ENCODE measurements at places on chromosomes 1 and 21. TPM values are rescaled to one million over a fixed set of nuclear protein-coding genes. Genes with fewer than 3 reads are reported as not detected.

The CDC14A gene
- total RNA-seq, result 2.4 TPM

- no peak overlapping the region for H3K27ac ChIP-seq
- H3K36me3 ChIP-seq, result peaks cover 43% of the 10 kb centered on the region
- no peak for DNase-seq
- no peak overlapping the region for H3K4me3 ChIP-seq
- H3K27me3 ChIP-seq, result no peaks in the 10 kb centered on the region
Measured at GRCh38 chr1:155479205-155479604, 83.4 kb downstream of the ASH1L start.

The C1orf185 gene
- not detected for total RNA-seq

GRCh38 chr21:42025376-42026081, 15.4 kb upstream of the ZBTB21 start:
- H3K4me1 ChIP-seq, result peaks cover 14% of the 10 kb centered on the region
- no peak overlapping the region for H3K27ac ChIP-seq
- H3K36me3 ChIP-seq, result no peaks in the 10 kb centered on the region
- no peak for DNase-seq

The HSD3B2 gene
- not detected for total RNA-seq

- H3K4me1 ChIP-seq, result no peaks in the 10 kb centered on the region
- H3K27ac ChIP-seq, result no peak overlapping the region
- no peak for DNase-seq
- H3K27me3 ChIP-seq, result no peaks in the 10 kb centered on the region
- no peak overlapping the region for H3K4me3 ChIP-seq
Measured at GRCh38 chr1:220425852-220426251, 102.1 kb upstream of the MARK1 start.

DNA sequence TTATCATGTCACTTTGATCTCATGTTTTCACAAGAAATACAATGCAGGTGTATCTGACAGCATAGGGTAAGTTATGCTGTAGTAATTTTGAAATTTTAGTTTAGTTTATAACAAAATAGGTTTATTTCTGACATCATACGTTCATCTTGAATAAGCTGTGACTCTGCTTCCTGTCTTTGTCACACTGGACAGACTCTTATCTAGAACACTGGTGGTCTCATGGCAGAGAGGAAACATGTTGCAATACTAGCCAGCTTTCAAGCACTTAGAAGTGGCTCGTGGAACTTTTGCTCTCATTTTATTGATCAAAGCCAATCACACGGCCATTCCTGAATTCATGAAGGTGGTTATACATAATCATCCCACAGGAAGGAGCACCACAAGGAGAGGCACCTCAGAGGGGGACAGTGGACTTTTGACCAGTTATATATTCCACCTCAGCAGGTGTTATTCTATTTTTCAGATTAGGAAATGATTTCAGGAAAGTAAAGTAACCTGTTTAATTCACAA, 46.5 kb downstream of the CYP2J2 start:
- H3K27ac ChIP-seq, result no peak overlapping the region
- H3K4me3 ChIP-seq, result no peak overlapping the region
- no peaks in the 10 kb centered on the region for H3K27me3 ChIP-seq
- H3K4me1 ChIP-seq, result peaks cover 7% of the 10 kb centered on the region
- H3K36me3 ChIP-seq, result no peaks in the 10 kb centered on the region

DNA sequence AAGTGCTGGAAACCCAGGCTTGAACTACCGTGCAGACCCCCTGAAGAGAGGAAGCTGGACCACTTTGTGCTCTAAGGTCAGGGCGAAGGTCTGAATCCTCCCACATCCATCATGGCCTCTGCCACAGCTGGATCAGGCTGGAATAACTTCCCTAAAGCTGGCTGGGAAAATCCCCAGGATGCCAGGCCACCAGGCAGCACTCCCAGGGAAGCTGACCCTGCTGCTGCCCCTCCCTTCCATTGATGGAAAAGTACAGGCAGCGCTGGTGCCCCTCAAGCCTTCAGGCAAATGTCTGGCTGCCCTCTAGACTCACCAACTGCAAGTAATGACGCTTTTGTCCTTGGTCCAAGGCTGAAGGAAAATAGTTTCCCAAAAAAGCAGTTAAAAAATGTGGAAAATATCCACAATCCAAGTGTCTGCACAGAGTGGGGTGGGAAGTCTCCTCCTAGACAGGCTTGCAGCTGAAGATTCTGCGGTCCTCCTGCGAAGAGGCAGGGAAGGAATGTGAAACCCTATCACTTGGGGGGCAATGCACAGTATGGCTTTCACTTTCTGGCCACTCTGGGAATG, 39.9 kb upstream of the TSPAN2 start:
- H3K36me3 ChIP-seq, result no peaks in the 10 kb centered on the region
- no peak for DNase-seq

GRCh38 chr1:27087371-27088220, 67.3 kb downstream of the SLC9A1 start:
- H3K27ac ChIP-seq, result no peak overlapping the region
- no peaks in the 10 kb centered on the region for H3K36me3 ChIP-seq
- H3K4me3 ChIP-seq, result no peak overlapping the region
- no peaks in the 10 kb centered on the region for H3K27me3 ChIP-seq
- no peaks in the 10 kb centered on the region for H3K4me1 ChIP-seq
- DNase-seq, result no peak

GRCh38 chr1:59903141-59903754, 23.3 kb downstream of the CYP2J2 start:
- H3K27ac ChIP-seq, result peak overlapping the region; percentile 39
- no peaks in the 10 kb centered on the region for H3K27me3 ChIP-seq
- H3K4me3 ChIP-seq, result no peak overlapping the region
- peaks cover 23% of the 10 kb centered on the region for H3K36me3 ChIP-seq
- DNase-seq, result no peak

DNA sequence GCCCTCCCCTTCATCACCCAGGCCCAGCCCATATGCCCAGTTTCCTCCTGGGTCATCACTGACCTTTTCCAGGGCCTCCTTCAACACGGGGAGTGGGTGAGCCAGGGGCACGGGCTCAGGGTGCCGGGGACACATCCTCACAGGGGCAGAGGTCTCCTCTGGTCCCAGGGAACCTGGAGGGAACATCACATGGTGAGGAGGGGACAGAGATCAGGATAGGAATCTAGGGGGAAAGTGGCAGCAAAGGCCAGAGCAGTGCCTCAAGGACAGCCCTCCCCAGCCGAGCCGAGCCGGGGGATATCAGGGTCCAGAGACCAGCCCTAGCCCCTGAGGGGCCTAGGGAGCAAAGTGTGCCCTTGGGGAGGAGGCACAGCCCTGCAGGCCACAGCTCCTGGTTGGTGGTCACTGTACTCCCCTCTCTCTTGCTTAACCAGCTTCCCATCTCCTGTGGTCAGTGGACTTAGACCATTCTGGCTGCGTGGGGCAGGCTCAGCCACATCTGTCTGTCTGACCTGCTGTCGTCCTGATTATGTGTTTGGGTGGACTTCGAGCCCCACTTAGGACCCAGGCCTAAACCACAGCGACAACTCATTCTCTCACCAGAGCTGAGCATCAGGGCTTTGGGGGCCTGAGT, 9.5 kb downstream of the LACTBL1 start:
- no peaks in the 10 kb centered on the region for H3K36me3 ChIP-seq
- no peak for DNase-seq
- H3K27me3 ChIP-seq, result peaks cover 64% of the 10 kb centered on the region
- no peak overlapping the region for H3K4me3 ChIP-seq
- H3K27ac ChIP-seq, result no peak overlapping the region

- H3K27ac ChIP-seq, result peak overlapping the region; percentile 77
- H3K27me3 ChIP-seq, result no peaks in the 10 kb centered on the region
- H3K36me3 ChIP-seq, result peaks cover 14% of the 10 kb centered on the region
- H3K4me1 ChIP-seq, result peaks cover 31% of the 10 kb centered on the region
- H3K4me3 ChIP-seq, result peak overlapping the region; percentile 64
Measured at GRCh38 chr1:156291226-156292061, 4.0 kb downstream of the GLMP start.

GRCh38 chr1:18631496-18632217, 1.0 kb downstream of the PAX7 start:
- H3K27me3 ChIP-seq, result peaks cover 100% of the 10 kb centered on the region
- H3K4me3 ChIP-seq, result peak overlapping the region; percentile 41
- peaks cover 15% of the 10 kb centered on the region for H3K4me1 ChIP-seq
- no peak overlapping the region for H3K27ac ChIP-seq
- no peak for DNase-seq
- no peaks in the 10 kb centered on the region for H3K36me3 ChIP-seq

DNA sequence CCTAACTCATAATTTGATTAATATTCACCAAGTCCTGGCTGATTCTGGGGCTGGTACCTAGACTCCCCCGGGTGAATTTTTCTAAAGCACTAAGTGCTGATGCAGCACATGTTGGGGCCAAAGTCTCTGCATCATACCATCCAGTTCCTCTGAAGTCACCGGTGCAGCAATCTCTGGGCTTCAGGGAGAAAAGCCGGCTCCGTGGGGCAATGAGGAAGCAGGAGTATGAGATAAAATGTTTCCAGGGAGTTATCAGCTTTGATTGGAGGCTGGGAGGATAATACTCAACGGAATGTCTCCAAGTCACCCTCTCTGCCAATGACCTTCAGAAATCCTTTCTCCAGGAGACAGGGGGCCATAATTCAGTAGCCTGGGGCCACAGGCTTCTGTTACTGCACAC, 1.2 kb downstream of the FCAMR start:
- DNase-seq, result no peak
- H3K36me3 ChIP-seq, result no peaks in the 10 kb centered on the region
- H3K4me1 ChIP-seq, result no peaks in the 10 kb centered on the region
- no peak overlapping the region for H3K4me3 ChIP-seq
- H3K27me3 ChIP-seq, result peaks cover 39% of the 10 kb centered on the region

GRCh38 chr21:46125846-46126301, 28.0 kb downstream of the COL6A2 start:
- H3K4me3 ChIP-seq, result no peak overlapping the region
- H3K27me3 ChIP-seq, result no peaks in the 10 kb centered on the region
- peaks cover 22% of the 10 kb centered on the region for H3K4me1 ChIP-seq

The LCE1F gene
- total RNA-seq, result not detected

DNA sequence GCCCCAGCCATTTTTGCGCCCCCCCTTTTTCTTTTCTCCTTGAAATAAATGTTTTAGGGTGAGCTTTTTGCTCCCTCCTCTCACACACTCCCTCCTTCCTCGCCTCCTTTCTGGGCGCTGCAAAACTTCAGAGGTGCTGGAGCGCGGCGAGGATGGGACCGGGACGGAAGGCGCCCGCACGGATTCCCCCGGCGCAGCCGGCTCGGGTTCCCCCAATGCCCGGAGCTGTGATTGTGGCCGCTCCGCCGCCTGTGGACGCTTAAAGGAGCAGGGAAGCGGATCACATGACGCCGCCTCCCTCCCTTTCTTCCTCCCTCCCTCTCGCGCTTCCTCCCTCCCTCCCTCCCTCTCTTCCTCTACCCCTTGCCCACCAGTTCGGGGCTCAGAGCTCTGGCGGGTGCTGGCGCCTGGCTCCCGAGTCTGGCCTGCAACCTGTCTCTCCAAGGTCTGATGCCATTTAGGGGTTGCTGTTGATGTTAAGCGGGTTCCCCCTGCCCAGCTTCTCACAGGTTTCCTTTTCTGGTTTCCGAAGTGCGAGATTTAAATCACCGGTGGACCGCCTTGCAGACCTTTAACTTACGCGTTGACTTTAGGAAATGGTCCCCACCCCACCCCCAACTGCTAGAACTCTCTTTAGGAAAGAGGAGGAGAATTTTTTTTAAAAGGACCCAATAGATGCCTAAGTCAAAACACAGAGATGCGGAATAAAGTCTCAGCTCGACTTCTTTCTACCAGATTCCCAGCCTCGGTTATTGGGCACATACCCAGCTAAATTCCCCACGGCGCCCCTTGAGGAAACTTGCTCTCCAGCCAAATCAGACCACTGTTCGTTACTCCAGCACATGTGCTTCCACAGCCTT, at the start of gene WLS:
TSS of gene WLS (minus strand) at position 235 of the 860 bp plus-strand sequence. CDS start at position 11, 224 bp downstream.
- H3K27me3 ChIP-seq, result no peaks in the 10 kb centered on the region
- peak; percentile 82 for DNase-seq
- H3K4me1 ChIP-seq, result peaks cover 52% of the 10 kb centered on the region
- H3K36me3 ChIP-seq, result no peaks in the 10 kb centered on the region
- H3K4me3 ChIP-seq, result peak within 1 kb of the TSS; percentile 78

GRCh38 chr1:8423692-8424538, 106.0 kb downstream of the SLC45A1 start:
- peak; percentile 52 for DNase-seq
- peak overlapping the region; percentile 98 for H3K27ac ChIP-seq
- peak overlapping the region; percentile 84 for H3K4me3 ChIP-seq
- no peaks in the 10 kb centered on the region for H3K27me3 ChIP-seq
- peaks cover 88% of the 10 kb centered on the region for H3K4me1 ChIP-seq
- H3K36me3 ChIP-seq, result peaks cover 9% of the 10 kb centered on the region

DNA sequence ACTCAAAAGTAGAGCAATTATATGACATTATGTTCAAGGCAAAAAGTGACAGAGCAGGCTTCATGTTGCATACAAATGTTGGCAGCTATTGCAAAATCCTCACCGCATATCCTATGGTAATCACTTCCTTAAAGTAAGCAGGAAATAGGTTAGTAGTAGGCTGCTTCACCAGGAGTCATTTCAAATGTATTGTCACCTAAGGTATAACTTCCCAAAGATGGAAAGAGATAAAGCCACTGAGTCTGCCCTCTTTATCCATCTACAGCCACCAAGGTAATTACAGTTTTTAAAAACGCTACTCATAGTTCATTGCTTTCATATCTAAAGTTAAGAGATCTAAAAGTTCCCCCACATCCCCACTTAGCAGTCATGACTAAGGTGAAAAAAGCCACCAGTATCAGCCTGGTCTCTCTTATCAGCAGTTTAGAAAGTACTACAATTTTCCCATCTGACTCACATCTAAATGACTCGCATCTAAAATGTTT, 31.6 kb upstream of the UBE2U start:
- H3K36me3 ChIP-seq, result no peaks in the 10 kb centered on the region
- no peak overlapping the region for H3K27ac ChIP-seq
- no peaks in the 10 kb centered on the region for H3K27me3 ChIP-seq
- DNase-seq, result no peak

The THEM5 gene
- total RNA-seq, result not detected

All from left ventricle myocardium inferior (tissue), 1 donor.